ENCODE measurements at places on chromosomes 1 and 21.
A peak's percentile ranks its signal among the peaks of the same experiment; 100 is the strongest.

DNA sequence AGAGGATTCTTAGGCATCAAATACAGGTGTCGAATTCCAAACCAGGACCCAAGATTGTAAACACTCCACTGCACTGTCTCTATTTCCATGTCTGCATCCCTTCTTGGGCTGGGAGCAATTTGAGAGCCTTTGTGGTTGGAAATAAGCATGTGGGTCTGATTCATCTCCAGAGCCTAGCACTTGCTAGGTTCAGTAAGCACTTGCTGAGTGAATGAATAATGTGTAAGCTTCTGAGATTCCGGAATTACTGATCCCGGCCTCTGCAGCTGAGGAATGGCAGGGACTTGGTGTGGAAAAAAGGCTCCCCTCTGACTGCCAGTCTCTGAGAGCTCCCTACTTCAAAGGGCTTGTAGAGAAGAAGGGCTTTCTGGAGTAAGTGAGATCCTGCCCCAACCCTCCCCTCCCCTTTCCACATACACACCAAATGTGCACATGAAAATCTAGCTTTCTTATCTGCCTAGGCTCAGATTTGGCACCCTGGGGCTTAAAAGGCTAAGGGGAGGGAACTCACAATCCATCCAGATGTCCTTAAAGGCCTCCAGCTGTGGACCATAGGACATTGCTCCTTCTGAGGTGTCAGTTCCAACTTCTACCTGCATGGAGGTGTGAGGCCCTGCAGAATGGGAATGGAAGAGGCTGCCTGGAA, 39.6 kb upstream of the TRABD2B start:
- no peak for DNase-seq

GRCh38 chr1:107405236-107405635, 264.4 kb downstream of the NTNG1 start:
- DNase-seq, result no peak

DNA sequence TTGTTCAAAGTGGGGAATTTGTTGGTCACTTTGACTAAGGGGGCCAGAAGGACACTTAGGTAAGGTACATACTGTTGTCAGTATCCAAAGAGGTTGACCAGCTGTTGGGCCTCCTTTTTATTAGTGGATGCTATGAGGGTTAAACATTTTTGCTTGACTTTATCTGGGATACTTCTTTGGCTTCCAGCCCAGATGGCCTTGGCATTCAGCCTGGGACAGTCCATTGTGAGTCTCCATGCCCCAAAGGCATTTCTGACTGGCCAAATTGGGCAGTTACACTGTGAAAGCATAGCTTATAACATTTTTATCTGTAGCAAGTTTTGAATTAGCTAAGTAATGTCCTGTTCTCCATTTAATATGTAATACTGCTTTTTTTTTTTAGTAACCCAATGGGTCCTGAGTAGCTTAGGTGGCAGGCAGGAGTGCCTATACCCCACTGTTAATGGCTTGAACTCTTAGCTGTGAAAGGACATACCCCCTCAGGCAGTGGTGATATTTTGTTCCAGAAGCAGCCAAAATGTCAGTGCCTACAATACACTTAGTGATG, 35.4 kb upstream of the CD1D start:
- DNase-seq, result no peak

- DNase-seq, result no peak
Observed at GRCh38 chr1:55673416-55673815, 458.3 kb upstream of the USP24 start.

- DNase-seq, result peak; percentile 29
Observed at GRCh38 chr1:42456754-42457089, 379 bp downstream of the PPCS start.

GRCh38 chr1:239758756-239759155, 332.9 kb upstream of the FMN2 start:
- no peak for DNase-seq

DNA sequence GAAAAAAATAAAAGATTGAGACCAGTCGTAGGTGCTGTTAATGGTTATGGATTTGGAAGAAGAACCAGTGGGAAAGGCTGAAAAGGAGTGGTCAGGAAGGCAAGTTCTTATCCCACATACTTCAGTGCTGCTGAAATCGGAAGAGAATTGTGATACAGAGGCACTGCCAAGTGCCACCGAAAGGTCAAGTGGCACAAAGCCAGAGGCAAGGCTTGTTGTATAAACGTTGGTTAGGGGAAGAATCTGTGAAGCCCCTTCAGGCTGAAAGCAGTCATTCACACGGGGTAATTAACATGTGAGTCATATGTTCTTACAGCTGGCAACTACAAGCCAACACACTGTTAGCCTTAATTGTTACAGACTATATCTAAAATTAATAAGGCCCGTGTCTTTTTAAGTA, 48.8 kb downstream of the ZBTB40 start:
- no peak for DNase-seq

- DNase-seq, result no peak
Observed at GRCh38 chr1:37868466-37868865, 9.1 kb upstream of the MTF1 start.

- DNase-seq, result no peak
Observed at GRCh38 chr1:167629681-167630567, at the start of gene RCSD1. RCSD1 (plus strand) TSS chr1:167630232; CDS start chr1:167630424, 192 bp downstream.

- no peak for DNase-seq
Observed at GRCh38 chr1:223864084-223864483, 18.3 kb upstream of the TP53BP2 start.

- no peak for DNase-seq
Observed at GRCh38 chr1:151843398-151843797, 3.8 kb upstream of the C2CD4D start.

- DNase-seq, result no peak
Observed at GRCh38 chr1:201286445-201286844, 3.1 kb downstream of the PKP1 start.

DNA sequence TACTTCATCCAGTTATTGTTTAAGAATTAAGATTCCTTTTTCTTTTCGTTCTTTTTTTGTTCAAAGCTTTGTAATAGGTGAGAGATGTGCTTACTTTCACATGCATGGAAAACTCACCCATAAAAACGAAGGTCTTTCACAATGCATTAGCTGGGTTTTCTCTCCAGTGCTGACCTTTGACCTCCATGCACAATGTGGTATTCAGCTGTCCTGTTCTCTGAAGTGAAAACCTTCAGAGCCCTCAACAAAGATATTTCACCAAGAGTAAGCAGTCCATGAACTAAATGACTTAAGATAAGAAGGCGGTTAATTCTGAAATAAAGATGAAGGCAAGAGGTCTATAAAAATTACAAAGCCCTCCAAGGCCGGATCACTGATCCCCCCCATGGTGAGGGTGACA, 77.1 kb upstream of the IPO9 start:
- DNase-seq, result no peak

GRCh38 chr1:19348441-19349198, 36.5 kb downstream of the SLC66A1 start:
- DNase-seq, result no peak

- peak; percentile 5 for DNase-seq
Observed at GRCh38 chr1:241408170-241408569, 51.2 kb upstream of the RGS7 start.

All from SW 1271 (cell line).